Esophagus squamous epithelium (tissue), 5 donors: ENCODE measurements at places on chromosomes 2 and 18. TPM values are rescaled to one million over a fixed set of nuclear protein-coding genes. Genes with fewer than 3 reads are reported as not detected.

DNA sequence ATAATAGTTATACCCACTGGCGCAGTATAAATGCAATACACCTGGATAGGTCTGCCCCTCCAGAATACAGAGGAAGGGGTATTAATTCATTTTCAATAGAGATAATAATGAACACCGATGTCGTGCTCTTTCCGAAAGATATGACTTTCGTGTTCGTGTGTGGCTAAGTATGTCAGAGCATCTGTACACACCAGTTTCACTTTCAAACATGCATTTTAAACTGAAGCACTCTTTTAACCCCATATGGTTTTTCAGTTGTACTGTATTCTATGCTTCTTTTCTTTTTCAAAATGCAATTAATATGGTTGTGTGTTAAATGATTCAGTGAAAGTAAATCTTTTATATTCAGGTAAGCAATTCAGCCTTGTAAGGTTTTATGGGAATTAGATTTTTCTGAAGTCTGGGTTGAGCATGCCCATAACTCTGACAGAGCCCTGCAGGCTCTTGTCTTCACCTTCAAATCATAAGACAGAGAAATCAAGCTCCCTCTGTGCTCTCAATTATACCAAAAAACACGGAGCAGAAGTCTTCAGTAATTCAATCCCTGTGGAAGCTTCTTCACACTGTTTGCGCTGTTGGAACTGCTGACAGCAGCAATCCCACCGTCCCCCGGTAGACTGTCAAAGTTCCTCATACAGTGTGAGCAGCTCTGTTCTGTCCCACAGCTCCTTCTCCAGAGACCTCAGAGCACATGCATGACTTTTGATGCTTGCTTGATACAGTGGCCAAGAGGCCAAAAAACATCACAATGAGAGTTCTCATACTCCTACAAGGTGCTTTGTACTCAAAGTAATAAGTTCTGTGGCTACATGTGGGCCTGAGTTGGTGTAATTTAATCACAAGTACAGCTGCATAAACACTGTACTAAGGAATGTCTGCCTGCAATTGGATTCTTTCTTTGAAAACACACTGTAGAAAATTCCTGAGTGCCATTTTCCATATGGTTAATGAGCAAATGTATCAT is 186.8 kb downstream of the ZNF521 start:
- DNase-seq, result no peak

DNA sequence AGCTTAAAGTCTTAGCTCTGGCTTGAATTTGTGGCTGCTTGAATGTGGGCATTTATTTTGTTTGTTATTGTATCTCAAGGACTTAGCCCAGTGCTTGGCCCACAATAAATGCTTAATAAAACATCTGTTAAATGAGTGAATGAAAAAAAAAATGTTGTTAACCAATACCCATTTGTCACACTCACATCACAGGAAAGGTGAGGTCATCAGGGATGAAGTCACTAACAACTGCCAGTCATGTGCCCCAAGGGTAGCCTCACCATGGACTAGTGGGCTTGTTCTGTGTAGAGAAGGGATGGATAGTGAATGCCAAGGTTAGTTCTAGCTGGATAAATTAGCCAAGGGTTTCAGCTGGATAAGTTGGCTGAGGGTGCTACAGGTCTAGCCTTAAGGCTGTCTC is 3.0 kb downstream of the NRBP1 start:
- DNase-seq, result no peak

DNA sequence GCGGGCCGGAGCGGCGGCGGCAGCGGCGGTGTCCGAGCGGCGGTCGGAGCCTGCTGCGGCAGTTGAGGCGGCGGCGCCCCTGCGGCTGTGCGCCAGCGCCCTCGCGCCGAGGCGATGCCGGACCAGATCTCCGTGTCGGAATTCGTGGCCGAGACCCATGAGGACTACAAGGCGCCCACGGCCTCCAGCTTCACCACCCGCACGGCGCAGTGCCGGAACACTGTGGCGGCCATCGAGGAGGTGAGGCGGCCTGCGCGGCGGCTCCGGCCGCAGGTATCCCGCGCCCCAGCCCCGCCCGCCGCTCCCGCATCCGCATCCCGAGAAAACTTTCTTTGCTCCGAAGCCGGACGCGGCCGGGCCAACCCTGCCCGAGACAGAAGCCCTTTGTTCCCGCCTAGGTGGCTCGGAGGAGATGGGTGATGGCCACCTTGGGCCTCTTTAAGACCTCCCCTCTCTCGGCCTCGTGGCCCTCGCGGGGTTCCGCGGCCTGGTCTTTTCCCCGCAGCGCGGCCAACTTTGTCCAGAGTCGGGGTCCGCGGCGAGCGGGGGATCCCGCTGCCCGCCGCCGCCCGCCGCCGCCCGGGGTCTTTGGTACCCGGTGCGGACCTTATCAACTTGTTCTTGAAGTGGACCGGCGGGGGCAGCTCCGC is 504 bp downstream of the ASAP2 start:
- no peak for DNase-seq

GRCh38 chr18:29161429-29161828 is 984.5 kb upstream of the CDH2 start:
- DNase-seq, result no peak

DNA sequence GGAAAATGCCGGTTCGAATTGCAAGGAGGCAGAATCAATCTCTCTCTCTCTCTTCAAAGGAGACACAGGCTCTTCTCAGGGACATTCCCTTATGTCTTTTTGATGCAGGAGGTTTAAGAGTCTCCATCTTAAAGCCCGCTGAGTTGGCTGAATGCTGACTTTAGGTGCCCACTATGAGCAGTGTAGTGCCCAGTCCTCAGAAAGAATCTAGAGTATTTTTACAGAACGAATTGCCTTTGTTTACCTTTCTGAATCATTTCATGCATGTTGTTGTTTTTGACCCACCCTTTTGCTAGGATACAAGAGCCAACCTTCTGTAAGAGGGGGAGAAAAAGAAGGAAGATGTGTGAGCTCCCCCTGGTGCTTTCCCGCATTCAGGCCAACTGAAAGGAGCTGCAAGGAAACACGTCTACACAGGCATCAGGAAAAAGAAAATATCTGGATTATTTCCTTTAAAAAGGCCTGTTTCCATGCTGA is 193.5 kb upstream of the TCF4 start:
- no peak for DNase-seq

DNA sequence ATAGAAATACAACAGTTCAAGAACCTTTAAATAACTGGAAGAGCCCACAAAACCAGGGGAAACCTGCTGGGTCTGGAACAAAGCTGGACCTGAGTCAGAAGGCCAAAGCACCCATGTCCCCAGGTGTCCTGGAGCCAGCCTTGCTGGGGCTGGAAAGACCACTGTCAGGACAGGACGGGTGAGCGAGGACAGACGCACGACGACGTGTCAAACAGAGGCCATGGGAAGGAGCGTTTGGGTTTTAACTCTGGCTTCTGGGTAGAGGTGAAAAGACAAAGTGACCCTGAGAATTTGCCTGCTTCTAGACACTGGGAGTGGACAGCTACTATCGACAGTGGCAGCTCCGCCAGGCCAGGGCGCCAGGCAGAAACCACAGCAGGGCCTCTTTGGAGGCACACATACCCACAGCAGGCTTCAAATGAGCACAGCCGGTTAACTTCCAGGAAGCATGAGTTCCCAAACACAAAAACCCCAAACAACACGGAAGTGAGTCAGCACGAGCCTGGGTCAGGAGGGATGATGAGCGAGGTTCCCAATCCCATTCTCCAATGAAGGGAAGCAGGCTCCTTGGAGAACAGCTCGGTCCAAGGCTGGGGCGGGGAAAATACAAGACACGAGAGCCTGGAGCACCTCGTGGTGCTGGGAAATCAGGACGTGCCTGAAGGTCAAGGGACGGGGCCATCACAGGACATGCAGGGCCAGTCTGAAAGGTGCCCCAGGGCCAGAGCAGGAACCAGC is 208.0 kb downstream of the TWIST2 start:
- DNase-seq, result no peak

- DNase-seq, result no peak
These were observed 39.0 kb upstream of the BMPR2 start for GRCh38 chr2:202337151-202337550.

DNA sequence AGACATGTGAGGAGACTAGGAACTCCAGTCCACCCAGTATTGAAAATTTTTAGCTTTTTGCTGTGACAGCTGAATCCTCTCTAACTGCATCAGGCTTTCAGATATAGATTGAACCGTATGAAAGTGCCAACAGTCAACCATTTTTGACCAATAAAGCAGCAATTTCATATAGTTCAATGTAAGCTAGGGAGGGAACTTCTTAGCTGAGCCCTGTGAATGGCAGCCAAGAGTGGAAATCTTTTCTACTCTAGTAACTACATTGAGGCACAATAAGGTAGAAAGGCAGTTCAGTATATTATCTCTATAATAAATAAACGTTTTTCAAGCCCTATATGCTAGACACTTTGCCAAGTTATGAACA is 96.3 kb upstream of the TANK start:
- no peak for DNase-seq

DNA sequence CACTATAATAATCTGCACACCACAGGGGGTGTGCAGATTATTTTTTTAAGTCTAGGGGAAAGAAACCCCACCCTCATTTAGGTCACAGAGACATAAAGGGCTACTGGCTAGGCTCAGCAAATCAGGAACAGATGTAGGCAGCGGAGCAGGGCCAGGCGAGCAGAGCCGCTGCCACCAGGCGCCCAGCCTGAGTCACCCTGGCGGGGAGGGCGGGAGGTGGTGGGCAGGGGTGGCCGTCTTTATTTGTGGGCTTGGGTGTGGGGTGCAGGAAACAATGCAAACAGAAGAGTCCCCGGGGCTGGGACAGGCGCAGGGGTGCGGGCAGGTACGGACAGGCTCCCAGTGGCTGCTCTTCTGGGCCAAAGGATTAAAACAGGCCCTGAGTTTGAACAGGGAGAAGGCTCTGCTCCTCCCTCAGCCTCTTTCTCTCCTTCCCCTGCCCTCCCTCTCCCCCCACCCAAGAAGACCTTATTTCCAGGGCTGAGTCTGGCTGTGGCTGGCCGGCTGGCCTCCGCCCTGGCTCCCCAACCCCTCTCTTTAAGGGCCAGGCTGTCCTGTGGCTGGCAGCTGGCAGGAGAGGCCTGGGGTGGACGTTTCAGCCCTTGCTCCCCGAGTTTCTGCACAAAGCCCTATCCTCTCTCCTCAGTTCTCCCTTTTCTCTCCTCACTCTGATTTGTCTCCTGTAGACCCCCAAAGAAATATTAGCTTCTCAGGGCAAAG is 142.9 kb upstream of the SMAD2 start:
- DNase-seq, result no peak

Gene EFEMP1
- total RNA-seq, result 11.2 TPM

Gene LAMA3
- total RNA-seq, result 43.6 TPM

Gene GALNT13
- total RNA-seq, result 0.38 TPM

Gene MBD1
- total RNA-seq, result 41.7 TPM
